PC-9 (cell line): ENCODE measurements at places on chromosomes 4 and X.
A peak's percentile ranks its signal among the peaks of the same experiment; 100 is the strongest.

DNA sequence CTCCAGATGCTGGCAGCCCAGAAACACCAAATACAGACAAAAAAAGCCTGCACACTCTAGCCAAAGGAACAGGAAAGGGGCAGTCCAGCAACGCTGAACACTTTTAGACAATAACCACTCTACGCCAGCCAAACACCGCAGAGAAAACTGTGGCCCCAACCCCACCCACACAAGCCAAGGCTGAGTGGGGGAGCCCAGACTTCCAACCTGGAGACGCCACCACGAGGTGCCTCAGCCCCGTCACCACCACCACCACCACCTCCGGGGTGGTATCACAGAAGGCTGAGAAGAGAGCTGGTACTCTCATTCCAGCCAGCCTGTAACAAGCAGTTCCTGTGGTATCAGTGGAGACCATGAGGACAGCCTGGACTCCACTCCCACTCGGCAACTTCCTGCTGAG, 22.8 kb downstream of the MEPE start:
- no peak for DNase-seq

GRCh38 chr4:169270810-169271691, at the start of gene SH3RF1:
Gene SH3RF1 (minus strand): TSS chr4:169270956. CDS start chr4:169269212, 1,744 bp downstream.
- DNase-seq, result peak; percentile 60

- peak; percentile 56 for DNase-seq
Measured at GRCh38 chrX:70452143-70452733, 7.6 kb downstream of the DLG3 start.

DNA sequence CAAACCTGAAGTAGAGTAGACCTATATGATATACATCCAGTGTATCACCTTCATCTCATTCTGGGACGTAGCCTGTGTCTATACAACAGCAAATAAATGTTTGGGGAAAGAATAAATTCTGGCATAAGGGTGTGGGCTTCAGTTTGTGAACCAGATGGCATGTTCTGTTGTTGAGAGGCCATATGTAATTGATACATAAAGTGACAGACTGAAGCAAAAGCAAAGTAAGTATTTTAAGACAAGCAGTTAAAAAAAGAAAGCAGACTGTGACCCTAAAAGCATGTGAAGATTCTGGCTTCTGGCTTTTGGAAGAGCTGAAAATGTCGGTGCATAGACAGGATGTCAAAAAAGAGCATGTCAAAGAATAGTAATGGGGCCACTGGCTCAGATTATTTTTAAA, 22.9 kb downstream of the MID2 start:
- DNase-seq, result no peak

DNA sequence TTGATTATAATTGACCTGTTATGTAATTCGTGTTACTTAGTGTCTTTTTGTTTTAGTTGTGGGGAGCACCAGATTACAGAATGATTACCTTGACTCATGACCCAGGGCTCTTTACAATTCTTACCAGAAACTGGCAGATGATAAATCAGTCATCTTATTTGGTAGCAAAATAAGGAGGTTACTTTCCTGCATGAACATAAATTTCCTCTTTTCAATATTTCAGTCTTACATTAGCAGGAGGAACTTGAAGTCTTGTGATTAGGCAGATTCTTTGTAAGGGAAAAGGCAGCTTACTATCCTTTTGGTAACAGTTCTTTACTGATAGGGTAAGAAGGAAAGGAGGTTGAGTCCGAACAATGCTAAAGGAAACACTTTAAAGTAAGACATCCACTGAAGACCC, 26.0 kb upstream of the SLC25A5 start:
- no peak for DNase-seq

DNA sequence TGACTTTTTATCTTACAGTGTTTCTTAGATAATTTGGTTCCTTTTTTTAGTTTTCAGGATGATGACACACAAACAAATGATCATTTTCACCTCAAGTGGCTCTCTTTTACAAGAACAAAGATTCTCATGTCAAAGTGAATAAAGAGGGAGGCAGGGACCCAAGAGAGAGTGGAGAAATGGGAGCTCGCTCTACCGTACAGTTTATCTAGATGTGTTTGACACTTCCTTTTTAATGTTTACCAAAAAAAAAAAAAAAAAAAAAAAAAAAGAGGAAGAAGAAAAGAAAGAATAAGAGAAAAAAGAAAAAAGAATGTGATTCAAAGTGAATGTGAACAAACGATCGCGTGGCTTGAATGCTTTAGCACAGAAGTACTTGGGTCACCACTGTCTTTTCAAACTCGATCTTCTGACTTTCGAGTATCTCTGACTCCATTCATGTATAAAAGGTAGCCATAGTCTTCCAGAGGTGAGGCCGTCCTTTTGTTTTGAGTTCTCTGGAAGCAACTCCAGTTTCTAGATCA, 75.6 kb upstream of the GRXCR1 start:
- DNase-seq, result no peak

- DNase-seq, result no peak
Measured at GRCh38 chr4:67546971-67547370, 1.7 kb upstream of the CENPC start.

- no peak for DNase-seq
Measured at GRCh38 chrX:40943093-40943641, 142.1 kb upstream of the USP9X start.

- DNase-seq, result no peak
Measured at GRCh38 chr4:117786566-117786965, 247.7 kb upstream of the NDST3 start.
